ENCODE measurements at places on chromosomes 6 and 20.
A peak's percentile ranks its signal among the peaks of the same experiment; 100 is the strongest.

DNA sequence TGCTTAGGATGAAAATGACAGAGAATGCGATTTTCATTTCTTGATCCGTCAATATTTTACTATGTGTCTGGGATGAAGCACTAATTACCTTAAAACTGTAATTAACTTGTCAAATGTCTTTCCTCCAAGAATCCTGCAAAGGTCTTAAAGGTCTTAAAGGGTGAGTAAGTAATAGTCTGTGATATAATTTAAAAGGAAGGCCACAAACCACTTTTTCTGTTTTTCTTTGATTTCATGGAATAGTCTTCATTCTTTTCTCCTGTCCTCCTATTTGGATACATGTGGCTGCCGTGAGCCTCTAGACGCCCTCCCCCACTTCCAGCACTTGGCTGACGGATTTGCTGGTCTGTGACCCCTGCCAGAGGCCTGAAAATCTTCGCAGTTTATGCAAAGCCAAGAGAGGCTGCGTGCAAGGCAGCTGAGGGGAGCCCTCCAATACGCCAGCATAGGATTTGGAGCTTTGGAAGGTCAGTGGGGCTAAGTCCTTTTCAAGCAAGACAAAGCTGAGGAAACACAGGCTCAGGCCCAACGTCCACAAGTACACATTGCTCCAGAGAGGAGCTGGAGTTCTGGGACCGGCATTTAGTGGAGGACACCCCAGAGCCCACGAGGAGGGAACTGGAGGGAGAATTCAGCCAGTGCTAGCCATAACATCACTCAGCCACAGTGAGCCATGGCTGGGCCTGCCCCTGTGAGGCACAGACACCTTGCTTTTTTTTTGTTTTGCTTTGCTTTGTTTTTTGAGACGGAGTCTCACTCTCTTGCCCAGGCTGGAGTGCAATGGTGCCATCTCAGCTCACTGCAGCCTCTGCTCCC, 382.6 kb downstream of the SMOC2 start:
- DNase-seq = no peak

DNA sequence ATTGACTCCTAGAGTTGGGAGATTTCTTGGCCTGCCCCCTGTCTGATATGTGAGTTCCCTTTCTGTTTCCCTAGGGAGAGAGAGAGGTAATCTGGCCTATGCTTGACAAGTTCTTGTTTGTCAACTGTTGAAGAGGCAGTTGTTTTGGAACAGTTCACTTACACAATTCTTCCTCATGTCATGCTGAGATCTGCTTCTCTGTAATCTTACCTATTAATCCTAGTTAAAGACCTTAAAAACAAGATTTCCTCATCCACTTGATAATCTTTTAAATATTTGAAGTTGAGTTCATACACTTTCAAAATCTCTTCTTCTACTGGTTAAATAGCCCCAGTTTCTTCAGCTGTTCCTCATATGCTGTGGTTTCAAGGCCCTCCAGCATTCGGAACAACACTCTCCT, 89.9 kb downstream of the FIG4 start:
- DNase-seq = no peak

- DNase-seq = no peak
These were observed 104.6 kb upstream of the FRMD1 start for GRCh38 chr6:168183613-168183970.

- no peak for DNase-seq
These were observed 40.9 kb downstream of the CDH22 start for GRCh38 chr20:46267108-46268105.

DNA sequence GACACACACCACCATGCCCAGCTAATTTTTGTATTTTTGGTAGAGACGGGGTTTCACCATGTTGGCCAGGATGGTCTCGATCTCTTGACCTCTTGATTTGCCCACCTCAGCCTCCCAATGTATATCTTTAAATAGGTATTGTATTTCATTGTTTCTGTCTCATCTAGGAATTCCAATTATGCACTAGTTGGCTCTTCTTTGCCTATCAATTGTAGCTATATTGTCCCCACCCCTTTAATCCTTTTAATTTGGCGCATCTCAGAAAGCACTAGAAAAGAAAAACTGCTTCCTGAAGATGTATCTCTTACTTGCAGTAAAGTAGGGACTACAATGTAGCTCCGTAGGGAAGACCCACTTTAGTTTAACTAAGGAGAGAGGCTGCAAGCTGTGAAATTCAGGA, 10.5 kb upstream of the MAVS start:
- no peak for DNase-seq

DNA sequence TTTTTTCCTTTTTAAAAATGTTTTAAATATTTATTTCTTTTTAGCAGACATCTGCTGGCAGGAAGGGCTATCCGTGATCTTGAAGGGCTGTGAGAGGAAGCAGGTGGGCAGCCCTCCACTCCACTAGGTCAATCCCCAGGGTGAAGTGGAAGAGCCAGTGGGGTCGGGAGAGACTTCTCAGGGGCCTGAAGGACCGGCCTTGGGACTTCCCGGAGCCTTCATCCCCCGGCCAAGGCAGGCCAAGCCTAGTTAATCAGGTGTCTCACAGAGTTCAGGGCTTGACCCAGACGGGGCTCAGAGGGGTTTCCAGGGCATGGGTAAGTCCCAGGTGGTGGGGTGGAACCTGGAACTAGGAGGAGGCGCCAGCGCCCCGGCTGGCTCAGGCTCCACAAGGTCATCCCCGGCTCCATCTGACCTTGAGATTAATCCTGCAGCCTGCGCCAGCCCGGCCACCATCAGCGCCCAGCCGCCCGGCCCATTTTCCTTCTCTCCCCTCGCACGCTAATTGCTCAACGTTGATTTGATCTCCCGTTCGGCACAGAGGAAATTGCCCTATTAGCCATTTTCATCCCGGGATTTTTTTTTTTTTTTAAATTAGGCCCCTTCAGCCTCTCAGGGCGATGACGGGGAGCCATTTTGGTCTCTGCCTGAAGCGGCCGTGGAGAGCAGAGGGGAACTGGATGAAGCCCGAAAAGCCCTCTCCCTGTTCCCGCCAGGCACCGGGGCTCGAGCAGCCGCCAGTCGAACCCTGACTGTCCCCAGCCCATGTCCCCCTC, 44.4 kb downstream of the MDFI start:
- no peak for DNase-seq

DNA sequence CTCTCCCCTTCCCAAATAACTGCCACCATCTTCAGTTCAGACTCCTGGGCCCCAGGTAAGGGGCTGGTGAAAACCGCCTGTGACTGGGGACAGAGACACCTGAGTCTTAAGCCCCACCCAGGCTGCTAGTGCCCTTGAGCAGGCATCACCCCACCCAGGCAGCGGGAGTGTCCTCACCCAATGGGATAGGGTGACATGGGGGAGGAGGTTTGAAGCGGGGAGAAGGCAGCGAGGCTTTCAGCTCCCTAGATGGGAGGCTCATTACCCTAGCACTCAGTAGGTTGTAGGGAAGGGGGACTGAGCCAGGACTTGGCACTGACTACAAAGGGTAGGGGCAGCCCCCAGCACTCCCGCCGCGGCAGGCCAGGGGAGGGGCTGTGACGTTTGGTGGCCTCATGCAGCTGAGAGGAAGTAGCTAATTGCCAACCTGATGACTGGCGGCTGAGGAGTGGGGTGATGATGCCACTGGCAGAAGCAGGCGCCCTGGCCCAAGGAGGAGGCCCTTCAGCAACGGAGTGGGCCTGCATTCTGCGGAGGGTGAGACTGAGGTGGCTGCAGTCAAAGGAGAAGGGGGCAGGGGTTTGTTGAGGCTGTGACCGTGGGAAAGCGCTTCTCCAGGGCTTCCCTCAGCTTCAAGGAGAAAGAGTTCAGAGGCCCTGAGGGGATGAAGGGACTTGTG, 126.9 kb downstream of the MRPL14 start:
- DNase-seq = no peak

DNA sequence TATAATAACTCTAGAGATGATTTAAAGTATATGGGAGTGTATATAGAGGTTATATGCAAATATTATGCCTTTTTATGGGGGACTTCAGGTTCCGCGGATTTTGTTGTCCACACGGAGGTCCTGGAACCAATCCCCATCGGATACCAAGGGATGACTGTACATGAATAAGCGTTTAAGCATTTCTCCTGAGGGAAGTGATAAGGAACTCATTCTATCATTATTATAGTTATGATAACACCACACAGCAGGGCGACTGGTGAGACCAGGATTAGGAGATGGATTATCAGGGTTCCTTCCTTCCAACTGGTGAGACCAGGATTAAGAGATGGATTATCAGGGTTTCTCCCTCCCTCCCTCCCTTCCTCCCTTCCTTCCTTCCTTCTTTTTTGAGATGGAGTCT, 6.6 kb downstream of the ECI2 start:
- no peak for DNase-seq

- no peak for DNase-seq
These were observed 44.2 kb upstream of the SLC9A8 start for GRCh38 chr20:49768204-49769047.

DNA sequence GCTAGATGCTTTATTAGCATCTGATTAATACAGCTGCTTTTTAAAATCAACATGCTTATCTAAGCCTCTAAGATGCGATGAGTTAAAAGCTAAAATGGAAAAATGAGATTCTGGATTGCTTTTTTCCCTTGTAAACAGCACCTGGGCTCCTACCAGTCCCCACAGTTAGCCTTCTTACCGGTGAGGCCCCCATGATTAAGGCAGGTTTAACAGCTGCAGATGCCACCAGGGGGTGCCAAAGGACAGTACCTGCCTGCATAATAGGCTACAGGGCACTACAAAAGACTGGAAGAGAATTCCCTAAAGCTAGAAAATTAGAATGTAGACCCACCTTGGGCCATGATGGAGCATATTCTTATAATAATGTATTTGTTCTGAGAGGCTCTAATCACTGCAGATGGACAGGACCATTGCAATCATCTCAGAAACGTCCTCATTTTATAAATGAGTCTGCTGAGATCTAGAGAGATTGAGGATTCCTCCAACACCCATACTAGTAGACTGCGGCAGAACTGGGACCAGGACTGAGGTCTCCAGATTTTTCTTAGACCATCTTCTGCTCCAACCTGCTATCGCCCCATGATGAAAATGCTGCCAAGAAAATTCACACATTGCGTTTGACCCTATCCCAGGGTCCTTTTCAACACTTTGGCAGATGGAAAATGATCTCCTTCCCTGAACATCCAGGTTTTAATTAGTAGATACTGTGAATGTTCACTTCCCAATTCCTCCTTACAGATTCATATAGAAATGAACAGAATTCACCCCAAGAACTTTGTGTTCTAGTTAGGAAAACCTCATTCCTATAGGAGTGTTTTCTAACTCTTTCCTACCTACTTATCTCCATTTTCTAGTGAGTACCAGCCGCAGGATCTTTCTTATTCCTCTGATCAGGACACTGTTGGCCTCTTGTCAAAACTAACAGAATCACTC, 148.8 kb downstream of the RPS12 start:
- peak; percentile 33 for DNase-seq

- no peak for DNase-seq
These were observed 77.0 kb downstream of the DTNBP1 start for GRCh38 chr6:15585760-15586214.

DNA sequence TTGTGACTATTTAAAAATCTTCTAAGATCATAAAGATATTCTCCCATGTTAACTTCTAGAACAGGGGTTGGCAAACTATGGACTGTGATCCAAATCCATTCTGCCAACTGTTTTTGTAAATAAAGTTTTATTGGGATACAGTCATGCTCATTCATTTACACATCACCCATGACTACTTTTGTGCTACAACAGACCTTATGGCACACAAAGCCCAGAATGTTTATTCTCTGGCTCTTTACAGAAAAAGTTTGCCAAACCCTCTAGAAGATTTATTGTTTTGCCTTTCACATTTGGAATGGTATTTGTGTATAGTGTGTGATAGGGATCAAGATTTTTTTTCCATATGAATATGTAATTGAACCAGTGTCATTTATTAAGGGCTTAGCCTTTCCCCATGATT, 341.7 kb downstream of the CD83 start:
- no peak for DNase-seq

- peak; percentile 96 for DNase-seq
These were observed 326.7 kb upstream of the NOX3 start for GRCh38 chr6:155782320-155782731.

DNA sequence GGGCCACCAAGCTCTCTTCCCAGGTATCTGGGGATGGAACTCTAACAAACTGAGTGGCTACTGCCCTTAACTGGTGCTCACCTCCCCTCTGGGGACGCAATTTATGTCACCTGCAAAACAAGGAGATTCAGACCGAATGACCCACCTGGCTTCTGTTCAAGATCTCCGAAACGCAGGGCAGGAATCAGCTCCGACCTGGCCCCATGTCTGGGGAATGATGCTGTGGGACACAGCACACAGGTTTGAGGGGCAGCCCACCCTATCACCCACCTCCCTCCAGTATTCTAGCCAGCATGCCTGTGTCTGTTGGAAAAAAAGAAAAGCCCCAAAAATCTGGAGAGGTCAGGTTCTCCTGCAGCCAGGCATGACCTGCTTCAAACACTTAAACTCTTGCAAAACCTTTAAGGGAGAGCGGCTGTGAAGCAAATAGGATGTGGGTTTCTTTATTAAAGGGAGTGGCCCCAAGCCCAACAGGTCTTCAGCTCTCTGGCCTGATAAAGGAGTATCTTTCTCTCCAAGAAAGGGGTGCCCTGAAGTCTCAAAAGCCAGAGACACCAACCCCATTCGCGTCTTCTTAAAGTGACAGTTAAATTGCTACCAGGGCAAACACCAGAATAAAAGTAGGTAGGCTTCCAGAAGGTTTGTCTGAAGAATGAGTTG, 6.4 kb downstream of the PREX1 start:
- DNase-seq = no peak

GRCh38 chr6:42100029-42100901, 42.2 kb downstream of the C6orf132 start:
- DNase-seq = peak; percentile 46

DNA sequence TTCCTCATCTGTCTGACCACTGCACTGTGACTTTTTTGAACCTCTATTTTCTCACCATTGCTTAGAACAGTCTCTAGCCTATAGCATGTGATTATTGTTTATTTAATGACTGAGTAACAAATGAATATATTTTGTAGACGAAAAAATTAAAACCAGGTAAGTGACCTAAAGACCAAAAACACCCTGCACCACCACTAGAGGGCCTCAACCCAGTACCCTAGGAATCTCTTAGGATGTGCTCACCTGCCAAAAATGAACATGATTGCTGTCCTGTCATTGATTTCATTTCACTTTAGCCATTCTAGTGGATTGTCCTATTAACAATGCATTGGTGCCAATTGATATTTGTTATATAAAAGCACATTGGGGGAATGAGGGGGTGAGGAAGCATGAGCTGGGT, 199.1 kb downstream of the COL9A1 start:
- no peak for DNase-seq

- DNase-seq = no peak
These were observed 142.9 kb upstream of the RNF217 start for GRCh38 chr6:124819346-124819745.

GRCh38 chr6:2173203-2173961, 72.0 kb downstream of the GMDS start:
- no peak for DNase-seq

GRCh38 chr6:57142178-57142525, 30.0 kb upstream of the BAG2 start:
- DNase-seq = no peak

DNA sequence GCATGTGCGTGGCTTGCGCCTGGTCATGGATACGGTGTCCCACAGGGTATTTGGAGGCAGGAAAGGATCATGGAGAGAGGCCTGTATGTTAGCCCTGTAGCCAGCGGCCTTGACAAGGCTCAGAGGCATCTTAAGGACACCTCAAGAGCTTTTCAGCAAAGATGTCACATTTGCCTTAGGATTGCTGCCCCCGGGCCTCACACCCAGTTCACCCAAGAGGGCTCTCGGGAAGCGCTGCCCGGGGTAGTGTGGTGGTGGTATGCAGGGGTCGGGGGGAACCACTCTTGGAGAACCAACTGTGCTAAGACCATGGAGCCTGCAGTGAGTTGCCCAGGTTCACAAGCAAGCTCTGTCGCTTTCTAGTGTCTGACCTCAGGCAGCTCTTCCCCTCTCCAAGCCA, 36.9 kb upstream of the VSTM2L start:
- DNase-seq = no peak
